Ascending aorta (tissue), 2 donors: ENCODE measurements at places on chromosomes 13 and 19.

DNA sequence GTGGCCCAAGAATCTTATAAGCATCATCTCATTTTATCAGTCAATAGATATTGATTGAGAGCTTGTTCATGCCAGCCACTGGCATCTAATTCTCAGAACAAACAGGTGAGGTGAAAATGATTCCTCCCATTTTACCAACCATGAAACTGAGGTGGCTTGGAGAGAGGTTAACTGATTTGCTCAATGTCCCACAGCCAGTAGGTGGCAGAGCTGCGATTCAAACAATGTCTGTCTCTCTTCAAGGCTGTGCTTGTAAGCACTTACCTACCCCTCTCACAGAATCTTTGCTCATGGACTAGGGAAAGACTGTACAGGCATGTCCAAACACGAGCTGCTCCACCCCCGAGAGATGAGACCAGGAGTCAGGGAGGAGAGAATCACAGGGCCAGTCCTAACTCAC lies 21.5 kb upstream of the GSX1 start:
- DNase-seq = no peak

DNA sequence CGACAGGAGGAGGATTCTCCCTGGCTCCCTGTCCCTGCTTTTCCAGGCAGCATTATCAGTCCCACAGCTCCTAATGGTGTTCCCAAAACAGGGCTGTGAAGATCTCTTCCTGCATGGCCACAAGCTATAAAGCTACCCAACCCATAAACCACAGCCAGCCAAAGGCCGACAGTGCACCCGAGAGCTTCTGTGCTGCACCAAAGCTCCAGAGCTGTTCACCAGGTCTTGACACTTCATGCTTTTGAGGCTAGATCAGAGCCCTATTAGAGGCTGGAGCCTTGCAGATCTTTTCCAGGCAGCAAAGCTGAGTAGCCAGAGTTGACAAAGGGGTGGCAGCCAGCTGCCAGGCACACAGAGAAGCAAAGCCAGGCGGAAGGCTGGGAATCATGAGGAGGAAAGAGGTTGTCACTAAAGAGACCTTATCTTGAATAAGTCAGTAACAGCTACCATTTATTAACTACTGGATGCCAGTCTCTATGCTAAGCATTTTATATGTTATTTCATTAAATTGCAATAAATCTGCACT lies 180.4 kb downstream of the KATNAL1 start:
- no peak for DNase-seq

- DNase-seq = no peak
Observed at GRCh38 chr19:18158467-18158866, 5.5 kb downstream of the PIK3R2 start.

- DNase-seq = no peak
Observed at GRCh38 chr13:40980461-40980860, 38.7 kb downstream of the ELF1 start.

DNA sequence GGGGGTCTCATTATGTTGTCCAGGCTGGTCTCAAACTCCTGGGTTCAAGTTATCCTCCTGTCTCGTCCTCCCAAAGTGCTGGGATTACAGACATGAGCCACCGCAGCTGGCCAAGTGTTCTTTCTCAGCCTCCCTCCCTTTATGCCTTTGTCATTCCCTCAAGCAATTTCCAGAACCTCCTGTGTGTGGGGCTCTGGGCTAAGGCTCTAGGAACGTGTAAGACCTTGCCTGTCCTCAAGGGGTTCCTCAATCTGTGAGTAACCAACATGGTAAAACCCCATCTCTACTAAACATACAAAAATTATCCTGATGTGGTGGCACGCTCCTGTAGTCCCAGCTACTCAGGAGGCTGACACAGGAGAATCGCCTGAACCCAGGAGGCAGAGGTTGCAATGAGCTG lies 15.5 kb upstream of the SPACA4 start:
- DNase-seq = no peak

DNA sequence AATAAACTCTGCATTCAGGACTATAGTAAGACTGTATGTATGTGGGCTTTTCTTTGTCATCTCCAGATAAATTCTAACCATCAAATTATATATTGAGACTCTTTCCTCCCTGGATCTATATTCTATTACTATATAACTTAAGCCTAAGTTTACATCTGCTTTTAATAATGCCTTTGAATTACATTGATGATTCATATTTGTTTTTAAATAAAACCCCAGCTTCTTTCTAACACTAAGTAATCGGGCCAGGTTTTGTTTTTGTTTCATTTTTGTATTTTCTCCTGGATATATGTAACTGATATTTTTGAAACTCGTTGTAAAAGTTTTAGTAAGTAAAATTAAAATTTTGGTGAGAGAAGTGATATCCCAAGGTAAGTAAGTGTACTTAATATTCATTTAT lies 1599.1 kb downstream of the PCDH9 start:
- no peak for DNase-seq

- no peak for DNase-seq
Observed at GRCh38 chr13:107220245-107220644, 652.3 kb upstream of the ARGLU1 start.

GRCh38 chr13:109870274-109870673 lies 83.9 kb upstream of the IRS2 start:
- DNase-seq = no peak

DNA sequence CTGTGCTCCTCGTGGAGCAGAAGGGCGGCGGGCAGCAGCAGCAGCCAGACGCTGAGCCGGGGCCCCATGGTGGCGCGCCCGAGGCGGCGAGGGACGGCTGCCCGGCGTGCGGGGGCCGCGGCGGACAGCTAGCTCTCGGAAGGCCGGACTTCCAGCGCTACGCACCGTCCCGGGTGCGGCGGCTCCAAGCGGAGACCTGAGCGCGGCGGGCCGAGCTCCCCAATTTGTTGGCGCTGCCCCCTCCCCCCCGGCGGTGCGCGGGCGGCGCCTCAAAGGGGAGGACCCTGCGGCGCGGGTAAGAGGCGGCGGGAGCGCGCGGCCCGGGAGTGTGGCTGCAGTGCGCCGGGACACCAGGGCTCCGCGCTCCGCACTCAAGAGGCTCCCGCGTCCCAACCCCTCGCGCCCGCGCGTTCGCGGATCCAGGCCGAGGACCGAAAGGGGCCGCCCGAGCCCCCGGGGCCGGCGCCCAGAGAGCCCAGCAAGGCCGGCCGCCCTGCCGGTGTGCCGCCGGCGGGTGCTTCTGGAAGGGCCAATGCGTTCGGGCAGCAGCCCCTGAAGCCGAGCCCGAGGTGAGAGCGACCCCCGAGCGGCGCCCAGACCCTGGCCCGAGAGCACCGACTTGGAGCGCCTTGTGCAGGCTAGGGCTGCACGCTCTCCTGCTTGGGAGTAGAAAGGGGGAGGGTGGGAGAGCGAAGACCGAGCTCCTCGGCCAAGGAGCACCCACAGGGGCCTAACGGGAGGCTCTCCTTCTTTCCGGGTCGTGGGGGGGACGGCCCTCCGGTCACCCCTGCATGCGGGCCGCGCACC lies at the start of the genes COL4A1 and COL4A2:
TSS of gene COL4A1 (minus strand) at position 198 of the 807 bp plus-strand sequence. CDS start at position 68, 130 bp downstream.
TSS of gene COL4A2 (plus strand) at position 325 of the 807 bp plus-strand sequence. CDS start 620 bp downstream, outside the sequence.
- DNase-seq = no peak

- DNase-seq = peak; percentile 62
Observed at GRCh38 chr19:48487948-48488347, 18.8 kb downstream of the CYTH2 start.

DNA sequence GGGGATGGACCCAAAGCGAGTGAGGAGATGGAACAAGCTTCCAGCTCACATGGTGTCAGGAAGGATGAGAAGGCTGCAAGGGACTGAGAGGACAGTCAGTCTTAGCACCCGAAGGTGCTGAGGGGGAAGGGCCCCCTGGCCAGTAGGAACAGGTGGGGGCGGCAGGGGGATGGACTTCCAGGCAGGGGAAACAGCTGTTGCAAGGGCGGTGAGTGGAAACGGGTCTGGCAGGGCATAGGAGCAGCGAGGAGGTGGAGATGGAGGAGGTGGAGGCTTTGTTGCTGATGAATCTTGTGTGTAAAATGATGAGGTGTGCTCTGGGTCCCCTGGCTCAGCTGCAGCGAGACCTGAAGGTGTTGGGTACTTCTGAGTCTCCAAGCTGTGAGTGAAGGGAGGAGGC lies 1.2 kb downstream of the MAP1S start:
- DNase-seq = no peak

DNA sequence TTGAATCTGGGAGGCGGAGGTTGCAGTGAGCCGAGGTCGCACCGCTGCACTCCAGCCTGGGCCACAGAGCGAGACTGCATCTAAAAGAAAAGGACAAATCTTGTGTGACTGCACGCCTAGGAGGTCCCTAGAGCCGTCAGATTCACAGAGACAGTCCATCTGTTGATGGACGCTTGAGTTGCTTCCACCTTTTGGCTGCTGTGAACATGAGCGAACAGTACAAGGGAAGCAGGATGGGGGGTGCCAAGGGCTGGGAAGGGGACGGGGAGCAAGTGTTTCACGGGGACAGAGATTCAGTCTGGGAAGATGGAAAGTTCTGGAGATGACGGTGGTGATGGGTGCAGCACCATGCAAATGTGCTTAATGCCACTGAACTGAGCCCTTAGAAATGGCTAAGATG lies 78.7 kb downstream of the GNG7 start:
- DNase-seq = no peak

- no peak for DNase-seq
Observed at GRCh38 chr13:43493496-43494000, 293.2 kb downstream of the ENOX1 start.

- no peak for DNase-seq
Observed at GRCh38 chr13:111233080-111233479, 87.4 kb upstream of the TEX29 start.

DNA sequence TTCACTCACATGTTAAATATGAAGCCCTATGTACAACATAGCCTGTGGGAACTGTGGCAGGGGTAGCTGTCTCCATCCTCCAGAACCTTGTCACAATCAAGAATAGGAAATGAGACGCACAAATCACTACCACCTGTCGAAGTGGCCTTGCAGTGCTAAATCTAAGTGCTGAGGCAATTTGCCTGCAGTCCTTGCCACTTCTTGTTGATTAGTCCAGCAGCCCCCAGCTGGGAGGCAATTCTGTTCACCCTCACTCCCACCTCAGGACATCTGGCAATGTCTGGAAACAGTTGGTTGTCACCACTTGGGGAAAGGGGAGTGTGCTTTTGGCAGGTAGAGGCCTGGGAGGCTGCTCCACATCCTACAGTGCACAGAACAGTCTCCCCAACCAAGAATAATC lies 10.7 kb downstream of the RFX2 start:
- DNase-seq = no peak

GRCh38 chr19:34337739-34338138 lies 27.3 kb upstream of the GPI start:
- no peak for DNase-seq

GRCh38 chr13:24605923-24606372 lies 74.3 kb upstream of the ATP12A start:
- no peak for DNase-seq
